ENCODE measurements at places on chromosomes 5 and 9.

GRCh38 chr5:99063737-99064136 is 134.9 kb upstream of the CHD1 start:
- DNase-seq: no peak

DNA sequence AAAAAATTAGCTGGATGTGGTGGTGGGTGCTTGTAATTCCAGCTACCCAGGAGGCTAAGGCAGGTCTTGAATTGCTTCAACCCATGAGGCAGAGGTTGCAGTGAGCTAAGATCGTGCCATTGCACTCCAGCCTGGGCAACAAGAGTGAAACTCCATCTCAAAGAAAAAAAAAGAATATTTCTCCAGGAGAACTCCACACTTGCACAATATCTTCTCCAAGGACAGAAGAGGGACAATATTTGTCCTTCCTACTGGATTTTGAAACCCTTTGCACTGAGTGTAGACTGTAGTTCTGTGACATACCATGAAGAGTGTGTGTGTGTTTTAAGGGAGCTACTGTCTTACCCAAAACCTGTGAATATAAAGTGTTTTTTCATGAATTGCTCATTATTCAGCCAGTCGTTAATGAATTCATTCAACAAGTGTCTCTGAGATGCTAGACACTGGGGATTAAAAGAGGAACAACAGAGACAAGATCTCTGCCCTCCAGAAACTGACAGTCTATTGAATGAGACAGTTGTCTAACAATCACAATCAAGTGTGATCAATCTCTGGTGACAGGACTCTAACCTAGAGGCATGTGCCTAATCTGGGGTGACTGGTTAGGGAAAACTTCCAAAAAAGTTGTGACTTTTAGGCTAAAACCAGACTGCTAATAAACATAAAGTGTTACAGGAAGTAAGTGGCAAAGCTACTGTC is 9.8 kb upstream of the UBE2D2 start:
- DNase-seq: no peak

DNA sequence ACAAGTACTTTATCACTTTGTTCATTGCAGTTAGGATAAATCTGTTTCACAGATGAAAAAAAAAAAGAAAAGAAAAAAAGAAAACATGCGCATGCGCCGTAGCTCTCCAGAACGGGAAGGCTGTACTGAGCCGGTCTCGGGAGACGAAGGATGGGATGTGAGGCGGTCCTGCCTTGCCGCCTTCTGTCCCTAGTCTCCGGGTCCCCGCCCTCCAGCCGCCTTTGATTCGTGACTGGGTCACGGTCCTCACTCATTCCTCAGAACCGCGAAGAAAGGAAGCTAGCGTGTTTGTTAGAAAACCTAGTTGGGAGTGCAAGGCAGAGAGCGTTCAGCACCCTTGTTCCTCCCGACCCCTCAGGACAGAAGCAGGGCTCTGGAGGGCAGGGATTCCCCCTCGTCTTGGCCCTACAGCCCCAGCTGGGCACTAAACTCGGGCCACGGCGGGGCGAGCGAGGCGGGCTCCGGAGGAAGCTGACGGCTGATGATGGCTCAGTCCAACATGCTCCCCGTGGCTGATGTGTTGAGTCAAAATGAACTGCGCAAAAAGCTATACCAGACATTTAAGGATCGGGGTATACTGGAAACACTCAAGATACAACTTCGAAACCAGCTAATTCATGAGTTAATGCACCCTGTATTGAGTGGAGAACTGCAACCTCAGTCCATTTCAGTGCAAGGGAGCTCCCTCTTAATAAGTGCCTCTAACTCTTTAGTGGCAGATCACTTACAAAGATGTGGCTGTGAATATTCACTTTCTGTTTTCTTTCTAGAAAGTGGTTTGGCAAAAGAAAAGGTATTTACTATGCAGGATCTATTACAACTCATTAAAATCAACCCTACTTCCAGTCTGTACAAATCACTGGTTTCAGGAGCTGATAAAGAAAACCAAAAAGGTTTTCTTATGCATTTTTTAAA is 40.0 kb downstream of the CPLANE1 start:
- DNase-seq: no peak

DNA sequence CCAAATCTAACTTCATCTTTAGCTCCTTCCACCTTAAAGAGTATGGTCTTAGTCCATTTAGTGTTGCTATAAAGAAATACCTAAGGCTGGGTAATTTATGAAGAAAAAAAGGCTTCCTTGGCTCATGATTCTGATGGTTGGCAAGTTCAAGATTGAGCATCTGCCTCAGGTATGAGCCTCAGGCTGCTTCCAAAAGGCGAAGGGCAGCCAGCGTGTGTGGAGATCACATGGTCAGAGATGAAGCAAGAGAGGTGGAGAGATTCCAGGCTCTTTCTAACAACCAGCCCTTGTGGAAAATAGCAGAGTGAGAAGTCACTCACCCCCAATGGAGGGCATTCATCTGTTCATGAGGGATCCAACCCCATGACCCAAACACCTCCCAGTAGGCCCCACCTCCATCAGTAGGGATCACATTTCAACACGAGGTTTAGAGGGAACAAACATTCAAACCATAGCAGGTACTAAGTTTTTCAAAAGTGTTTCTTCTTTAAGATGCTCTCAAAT is 225.9 kb downstream of the SGCD start:
- DNase-seq: no peak

DNA sequence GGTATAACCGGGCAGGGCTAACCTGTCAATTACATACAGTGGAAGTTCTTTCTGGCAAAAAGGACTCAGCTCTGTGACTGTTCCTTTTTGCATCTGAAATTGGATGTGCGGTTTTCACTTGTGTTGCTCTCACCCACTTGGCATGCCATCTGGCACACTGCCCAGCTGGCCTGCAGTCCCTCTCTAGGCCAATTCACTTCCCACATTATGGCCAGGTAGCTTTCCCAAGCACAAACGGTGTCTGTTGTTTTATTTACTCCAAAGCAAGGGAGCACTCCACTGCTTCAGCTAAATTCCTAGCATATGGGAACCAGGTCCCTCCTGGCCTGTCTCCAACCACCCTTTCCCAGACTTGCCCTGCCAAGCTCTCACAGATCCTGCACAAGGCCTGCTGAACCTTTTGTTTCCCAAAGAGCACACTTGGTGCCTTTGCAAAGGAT is 132.5 kb downstream of the SEMA6A start:
- DNase-seq: no peak

- DNase-seq: no peak
These were observed 82.2 kb upstream of the HSPA9 start for GRCh38 chr5:138657360-138657759.

GRCh38 chr5:93598091-93599000 is 15.3 kb downstream of the NR2F1 start:
- DNase-seq: no peak

GRCh38 chr5:65766781-65767180 is 44.8 kb downstream of the NLN start:
- DNase-seq: no peak

GRCh38 chr9:136567651-136568287 is 21.9 kb upstream of the NOTCH1 start:
- DNase-seq: no peak

DNA sequence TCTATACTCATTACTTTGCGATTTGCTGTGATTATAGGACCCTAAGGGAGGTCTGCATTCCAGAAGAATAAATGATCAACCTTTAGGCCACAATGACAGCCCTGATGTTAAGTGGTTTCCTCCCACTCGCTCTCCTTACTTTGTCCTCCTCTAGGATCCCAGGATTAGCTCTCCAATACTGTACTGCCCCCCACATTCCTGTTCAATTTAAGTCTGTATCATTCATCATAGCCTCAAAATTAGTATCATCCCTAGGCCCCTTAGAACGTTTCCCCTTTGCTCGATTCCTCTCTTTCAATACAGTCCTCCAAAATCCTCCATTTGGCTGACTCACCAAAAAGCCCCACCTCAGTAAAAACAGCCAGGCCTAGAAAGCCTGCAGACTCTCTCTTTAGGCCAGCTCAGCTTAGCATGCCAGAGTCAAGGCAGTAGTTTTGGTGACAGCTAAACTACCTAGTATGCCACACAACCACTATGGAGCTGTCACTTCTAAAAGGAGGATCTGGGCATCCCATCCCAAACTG is 24.4 kb downstream of the RNF145 start:
- DNase-seq: no peak

DNA sequence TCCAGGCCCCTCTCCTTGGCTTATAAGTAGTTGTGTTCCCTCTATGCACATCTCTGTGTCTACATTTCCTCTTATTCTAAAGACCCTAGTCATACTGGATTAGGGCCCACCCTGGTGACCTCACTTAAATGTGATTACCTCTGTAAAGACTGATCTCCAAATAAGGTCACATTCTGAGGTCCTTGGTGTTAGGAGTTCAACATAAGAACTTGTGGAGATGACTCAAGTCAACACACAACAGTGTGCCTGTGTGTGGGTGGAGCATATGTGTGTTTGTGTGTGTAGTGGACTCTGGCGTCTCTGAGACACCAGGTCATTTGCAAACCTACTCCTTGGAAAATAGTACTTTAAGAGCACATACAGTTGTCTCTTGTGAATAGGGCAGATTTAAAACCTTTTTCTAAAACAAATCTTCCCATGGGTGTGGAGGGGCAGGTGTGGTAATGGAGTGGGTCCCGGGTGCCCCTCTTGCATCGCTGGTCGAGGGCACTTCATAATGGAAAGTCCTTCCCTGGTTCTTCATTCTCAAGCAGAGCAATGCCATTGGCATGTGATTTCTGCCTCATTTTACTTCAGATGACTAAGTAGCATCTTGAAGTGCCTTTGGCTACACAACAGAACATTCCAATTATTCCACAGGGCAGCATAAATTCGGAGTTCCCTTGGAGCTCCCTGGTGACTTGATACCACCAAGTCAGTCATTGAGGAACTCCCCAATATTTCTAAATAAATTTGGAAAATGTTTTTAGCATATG is 84.4 kb downstream of the C9orf152 start:
- no peak for DNase-seq

DNA sequence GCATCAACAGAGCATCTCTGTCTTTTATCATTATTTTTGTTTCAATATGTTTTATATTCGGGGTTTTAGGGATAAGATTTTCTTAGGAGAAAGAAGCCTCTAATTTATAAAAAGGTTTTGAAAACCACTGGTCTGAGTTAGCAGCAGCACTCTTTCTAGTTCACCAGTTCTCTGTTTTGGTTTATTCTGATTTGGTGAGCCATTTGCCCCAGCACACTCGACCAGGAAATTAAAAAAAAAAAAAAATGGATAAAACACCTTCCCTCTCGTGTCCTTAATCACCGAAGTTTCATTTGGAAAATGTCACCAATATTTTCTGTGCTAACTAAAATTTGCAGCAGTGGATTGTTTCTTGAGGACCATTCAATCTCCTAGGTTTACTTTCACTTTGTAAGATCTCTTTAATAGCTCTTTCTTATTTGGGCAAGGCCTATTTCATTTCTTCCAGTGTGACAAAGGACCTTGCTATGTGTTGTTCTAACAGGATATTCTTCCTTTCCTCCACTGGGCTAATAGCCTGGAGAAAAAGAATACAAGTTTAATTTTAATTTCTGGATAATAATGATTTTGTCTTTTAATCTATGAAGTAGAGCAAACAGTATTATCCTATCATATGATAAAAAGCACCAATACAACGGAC is 57.8 kb upstream of the ANXA1 start:
- DNase-seq: no peak

- DNase-seq: no peak
These were observed 221.6 kb downstream of the ACTL7B start for GRCh38 chr9:108634204-108634603.

DNA sequence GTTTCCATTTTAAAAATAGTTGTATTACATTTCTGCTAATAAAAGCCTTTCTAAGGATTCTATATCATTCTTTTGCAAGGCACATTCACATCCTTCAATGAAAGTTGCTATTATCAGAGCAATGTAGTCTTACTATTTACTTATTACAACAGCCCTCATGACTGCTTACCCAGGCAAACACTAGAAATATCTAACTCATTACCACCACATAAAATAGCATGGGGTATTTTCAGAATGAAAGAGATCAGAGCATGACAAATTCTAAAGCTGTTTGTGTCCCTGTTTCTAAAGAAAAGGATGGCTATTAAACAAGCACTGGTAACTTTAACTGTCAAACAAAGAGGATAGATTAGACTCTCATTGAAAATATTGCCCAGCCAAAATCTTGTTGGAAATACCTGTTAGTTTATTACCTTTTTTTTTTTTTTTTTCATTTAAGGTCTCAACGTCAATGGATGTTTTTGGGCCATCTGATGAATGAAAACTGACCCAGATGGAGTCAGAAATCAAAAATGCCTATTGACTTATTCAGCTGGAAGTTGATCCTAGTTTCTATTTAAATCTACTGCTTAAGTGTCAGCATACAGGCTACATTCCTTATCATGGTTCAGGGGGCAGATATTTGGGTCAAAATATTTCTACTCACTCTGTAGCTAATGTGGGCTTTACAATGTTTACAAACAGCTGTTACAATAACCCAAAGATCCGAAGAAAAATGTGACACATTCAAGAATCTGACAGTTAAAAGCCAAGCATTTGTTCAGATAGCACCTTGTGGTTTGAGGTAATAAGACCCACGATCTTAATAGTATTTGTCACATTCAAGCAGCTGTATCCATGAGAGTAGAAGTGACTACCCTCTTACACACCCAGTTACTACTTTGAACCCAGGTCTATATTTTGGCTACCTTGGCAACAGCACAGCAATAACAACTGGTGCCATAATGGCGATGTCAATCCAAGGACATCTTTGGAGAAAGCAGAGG is 554.8 kb upstream of the MEF2C start:
- no peak for DNase-seq

GRCh38 chr9:132698989-132699388 is 28.7 kb downstream of the GTF3C4 start:
- DNase-seq: no peak

GRCh38 chr5:142861011-142861410 is 90.8 kb downstream of the ARHGAP26 start:
- DNase-seq: no peak

- no peak for DNase-seq
These were observed 6.8 kb downstream of the MACROH2A1 start for GRCh38 chr5:135392256-135392655.

DNA sequence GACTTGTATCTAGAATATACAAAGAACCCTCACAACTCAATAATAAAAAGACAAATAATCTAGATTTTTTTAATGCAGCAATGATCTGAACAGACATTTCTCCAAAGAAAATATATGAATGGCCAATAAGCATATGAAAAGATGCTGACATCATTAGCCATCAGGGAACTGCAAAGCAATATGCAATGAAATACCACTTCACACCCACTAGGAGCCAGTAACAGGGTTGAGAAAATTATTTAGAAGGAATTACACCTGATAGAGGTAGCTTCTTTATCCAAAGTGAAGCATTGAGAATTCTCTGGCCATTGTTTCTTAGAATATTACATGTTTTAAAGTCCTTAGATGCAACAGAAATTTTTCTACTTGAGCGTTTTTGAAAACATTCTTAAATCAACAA is 316.9 kb downstream of the KCNN2 start:
- no peak for DNase-seq

DNA sequence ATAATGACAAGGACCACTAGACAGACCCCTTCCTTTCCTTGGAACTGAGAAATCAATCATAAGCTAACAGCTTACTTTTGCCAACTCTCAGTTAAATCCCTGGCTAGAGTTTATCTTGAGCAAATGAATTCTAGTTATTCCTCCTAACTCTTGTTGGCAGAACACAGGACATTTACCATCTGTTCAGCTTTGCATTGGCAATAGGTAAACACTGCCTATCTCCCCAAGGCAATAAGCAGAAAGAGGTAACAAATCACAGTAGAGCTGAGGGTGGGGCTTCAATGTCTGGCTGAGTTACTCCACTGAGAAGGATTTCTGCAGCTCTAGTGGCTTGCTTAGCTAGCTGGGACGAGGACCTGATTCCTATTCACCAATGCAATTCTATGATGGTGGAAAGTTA is 503.3 kb upstream of the GRIA1 start:
- DNase-seq: no peak

GRCh38 chr5:150206098-150206778 is 16.4 kb downstream of the SLC6A7 start:
- DNase-seq: no peak
